ENCODE measurements at places on chromosomes 12 and 14.

GRCh38 chr14:51185180-51185579 is 54.9 kb upstream of the TMX1 start:
- no peak for DNase-seq

GRCh38 chr12:112584266-112584722 is 165.5 kb downstream of the PTPN11 start:
- no peak for DNase-seq

DNA sequence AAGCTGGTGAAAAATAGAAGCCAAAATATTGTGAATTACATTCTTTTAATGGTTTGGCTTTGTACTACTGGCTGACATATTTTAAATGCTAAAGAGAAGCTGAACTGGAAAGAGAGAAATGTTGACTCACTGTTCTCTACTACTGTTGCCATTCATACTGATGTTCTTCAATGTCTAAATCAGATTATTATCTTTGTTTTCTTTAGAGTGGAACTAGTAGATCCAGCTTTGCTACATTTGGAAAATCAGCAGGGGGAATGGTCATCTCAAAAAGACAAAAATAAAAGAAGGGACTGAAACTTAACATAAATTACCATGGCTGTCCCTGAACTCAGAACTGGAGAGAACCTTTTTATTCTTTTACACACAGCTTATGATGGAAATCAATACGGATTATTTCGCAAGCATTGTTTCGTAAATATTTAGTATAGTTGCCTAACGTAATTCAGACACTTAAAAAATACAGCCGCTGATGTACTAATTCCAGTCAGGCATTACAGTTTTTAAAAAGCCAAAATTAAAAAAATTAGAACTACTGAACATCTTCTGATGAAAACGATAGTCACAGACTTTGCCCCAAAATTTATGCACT is 76.3 kb upstream of the OTX2 start:
- no peak for DNase-seq

DNA sequence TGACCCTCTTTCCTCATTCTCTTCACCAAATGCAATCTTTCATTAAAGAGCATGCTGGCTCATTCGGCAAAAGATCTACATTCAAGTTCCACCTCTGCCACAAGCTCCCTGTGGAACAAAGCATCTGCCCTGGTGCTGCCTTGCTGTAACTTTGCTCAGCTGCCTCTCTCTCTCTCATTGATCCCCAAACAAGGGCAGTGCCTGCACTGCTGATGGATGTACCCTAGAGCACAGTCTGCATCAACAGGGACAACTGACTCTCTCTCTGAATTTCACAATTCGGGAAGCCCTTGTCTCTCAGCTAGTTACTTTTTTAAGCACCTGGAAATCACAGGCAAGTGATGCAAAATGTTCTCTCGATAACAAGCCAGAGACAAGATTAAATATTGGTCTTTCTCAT is 174.0 kb upstream of the DIO2 start:
- no peak for DNase-seq

DNA sequence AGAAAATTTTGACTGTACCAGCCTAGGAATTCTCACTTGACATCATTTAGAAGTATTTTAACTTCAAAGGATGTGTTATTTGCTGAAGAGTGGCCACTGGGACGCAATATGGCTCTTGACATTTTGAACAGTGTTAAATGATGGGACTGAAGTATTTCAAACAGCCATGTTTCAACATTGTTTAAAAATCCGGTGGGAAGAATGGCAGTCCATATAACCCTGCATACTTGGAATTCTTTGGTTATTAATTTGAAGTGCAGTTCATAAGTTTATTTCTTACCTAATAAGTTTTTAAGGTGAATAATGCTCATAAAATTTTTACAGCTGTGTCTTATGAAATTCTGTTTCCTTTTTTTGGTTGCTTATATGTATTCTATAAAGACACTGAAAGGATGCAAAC is 8.3 kb downstream of the TMTC2 start:
- no peak for DNase-seq

Data from Ammon's horn (tissue), 1 donor.